ENCODE measurements at places on chromosomes 12 and 14.

GRCh38 chr12:47903927-47904712 is 674 bp downstream of the VDR start:
- peak; percentile 75 for DNase-seq

- no peak for DNase-seq
Observed at GRCh38 chr12:85580562-85581168, 255.5 kb downstream of the RASSF9 start.

DNA sequence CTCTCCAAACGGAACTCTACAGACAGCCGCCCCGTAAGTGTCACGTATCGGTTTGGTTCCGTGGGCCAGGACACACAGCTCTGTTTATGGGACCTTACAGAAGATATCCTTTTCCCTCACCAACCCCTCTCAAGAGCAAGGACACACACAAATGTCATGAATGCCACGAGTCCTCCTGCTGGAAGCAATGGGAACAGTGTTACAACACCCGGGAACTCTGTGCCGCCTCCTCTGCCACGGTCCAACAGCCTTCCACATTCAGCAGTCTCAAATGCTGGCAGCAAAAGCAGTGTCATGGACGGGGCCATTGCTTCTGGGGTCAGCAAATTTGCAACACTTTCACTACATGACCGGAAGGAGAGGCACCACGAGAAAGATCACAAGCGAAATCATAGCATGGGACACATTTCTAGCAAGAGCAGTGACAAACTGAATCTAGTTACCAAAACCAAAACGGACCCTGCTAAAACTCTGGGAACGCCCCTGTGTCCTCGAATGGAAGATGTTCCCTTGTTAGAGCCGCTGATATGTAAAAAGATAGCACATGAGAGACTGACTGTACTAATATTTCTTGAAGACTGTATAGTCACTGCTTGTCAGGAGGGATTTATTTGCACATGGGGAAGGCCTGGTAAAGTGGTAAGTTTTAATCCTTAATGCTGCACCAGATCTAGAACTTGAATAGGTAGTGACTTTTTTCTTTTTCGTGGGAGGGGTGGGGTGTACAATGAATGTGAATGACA is 69.7 kb downstream of the WDR20 start:
- DNase-seq, result no peak

- DNase-seq, result no peak
Observed at GRCh38 chr14:74636424-74637177, 24.6 kb upstream of the LTBP2 start.

GRCh38 chr12:102958073-102958829 is 777 bp downstream of the ASCL1 start:
- DNase-seq, result no peak

GRCh38 chr14:62921466-62921865 is 123.8 kb downstream of the KCNH5 start:
- DNase-seq, result no peak

- no peak for DNase-seq
Observed at GRCh38 chr12:12481631-12482030, 81.0 kb downstream of the DUSP16 start.

GRCh38 chr12:3511760-3512159 is 20.8 kb downstream of the PRMT8 start:
- no peak for DNase-seq

- DNase-seq, result no peak
Observed at GRCh38 chr12:125331342-125332052, 266.3 kb downstream of the AACS start.

GRCh38 chr14:100788942-100789341 is 37.0 kb upstream of the MEG3 start:
- no peak for DNase-seq

GRCh38 chr12:94557746-94558295 is 92.5 kb downstream of the TMCC3 start:
- DNase-seq, result no peak

GRCh38 chr12:9719790-9720189 is 13.1 kb downstream of the CLECL1 start:
- DNase-seq, result no peak

- DNase-seq, result peak; percentile 66
Observed at GRCh38 chr12:26124446-26125399, at the start of gene BHLHE41. TSS of gene BHLHE41 (minus strand) at chr12:26125037. CDS start at chr12:26124779, 258 bp downstream.

- DNase-seq, result no peak
Observed at GRCh38 chr14:104307627-104308401, 169.4 kb downstream of the KIF26A start.

DNA sequence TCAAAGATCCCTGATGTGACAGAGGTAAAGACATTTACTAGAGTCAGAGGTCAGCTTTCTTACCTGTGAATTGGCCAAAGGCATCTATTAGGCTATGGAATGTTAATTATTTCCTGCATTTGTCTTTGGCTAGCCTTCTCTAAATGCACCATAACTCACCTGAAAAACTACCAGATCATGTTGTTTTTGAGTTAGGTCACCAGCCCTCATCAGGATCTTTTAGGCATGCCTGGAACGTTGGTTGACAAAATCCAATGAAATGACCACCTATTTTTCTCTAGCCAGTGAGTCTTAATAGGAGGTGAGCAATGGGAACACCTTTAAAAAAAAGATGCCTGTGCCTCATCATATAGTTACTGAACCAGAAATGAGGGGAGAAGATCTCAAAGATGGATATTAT is 46.2 kb downstream of the ANO4 start:
- DNase-seq, result no peak

- no peak for DNase-seq
Observed at GRCh38 chr12:87603727-87604126, 425.5 kb downstream of the C12orf50 start.

- DNase-seq, result no peak
Observed at GRCh38 chr12:23008623-23009022, 383.7 kb downstream of the ETNK1 start.

- DNase-seq, result no peak
Observed at GRCh38 chr12:89469361-89469760, 55.2 kb downstream of the GALNT4 start.

DNA sequence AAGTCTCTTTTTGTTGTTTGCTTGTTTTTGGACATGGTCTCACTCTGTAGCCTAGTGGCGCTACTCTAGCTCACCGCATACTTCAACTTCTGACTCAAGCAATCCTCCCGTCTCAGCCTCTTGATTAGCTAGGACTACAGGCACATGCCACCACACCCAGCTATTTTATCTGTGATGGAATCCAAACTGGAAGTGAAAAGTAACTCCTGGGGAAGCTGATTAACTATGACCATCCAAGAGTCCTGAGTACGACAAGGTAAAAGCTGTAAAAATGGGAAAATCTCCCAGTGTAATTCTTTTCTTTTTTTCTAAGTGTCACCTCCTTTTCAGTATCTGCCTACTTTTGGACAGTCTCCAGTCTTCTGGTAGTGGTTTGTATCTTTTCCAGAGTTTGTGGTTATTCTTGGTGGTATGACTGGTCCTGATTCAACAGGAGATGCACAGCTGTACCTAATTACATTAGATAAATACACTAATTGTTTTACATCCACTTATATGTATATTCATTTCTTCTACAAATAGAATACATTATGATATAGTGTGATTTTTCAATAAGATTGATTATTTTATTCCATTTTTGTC is 97.8 kb downstream of the SLC6A15 start:
- no peak for DNase-seq

DNA sequence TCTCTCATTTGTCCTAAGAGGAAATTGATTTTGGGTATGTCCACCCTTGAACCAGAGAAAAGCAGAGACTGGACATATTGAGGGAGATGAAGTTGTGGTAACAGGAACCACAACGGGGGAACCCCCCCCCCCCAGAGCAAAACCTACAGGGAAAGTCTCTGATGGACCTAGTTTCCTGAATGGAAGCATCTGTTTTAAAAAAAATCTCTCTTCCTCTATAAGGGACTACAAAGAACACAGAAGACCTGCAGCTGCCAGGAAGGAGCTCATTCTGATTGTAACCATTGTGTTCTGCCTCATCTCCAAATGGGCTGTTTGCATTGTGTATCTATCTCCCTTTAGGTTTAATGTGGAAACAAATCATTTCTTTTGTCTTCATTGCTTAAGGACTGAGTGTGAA is 13.4 kb downstream of the C1S start:
- DNase-seq, result no peak

GRCh38 chr12:47218191-47218654 is 138.5 kb upstream of the AMIGO2 start:
- DNase-seq, result no peak

DNA sequence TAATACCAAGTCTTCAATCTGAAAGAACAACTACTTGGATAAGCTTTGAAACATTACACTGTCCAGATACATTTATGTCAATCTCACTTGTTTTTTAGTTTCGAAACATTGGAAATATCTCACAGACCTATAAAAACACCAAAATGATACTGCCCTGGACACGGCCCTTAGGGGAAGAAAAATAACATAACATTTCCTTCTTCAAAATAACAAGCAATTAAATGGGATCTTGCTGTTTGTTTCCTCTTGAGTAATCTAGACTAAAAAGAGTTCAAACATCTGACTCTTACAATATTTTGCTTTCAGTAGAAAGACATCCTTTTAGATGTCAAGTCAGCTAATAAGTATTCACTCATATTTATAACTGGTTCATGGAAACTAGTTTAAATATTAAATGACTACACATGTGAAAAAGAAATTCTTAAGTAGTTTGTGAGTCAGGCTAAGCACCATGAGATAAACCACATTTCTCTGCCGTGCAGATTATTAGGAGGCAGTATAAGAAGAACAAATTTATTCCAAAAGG is 87.5 kb downstream of the EPS8 start:
- DNase-seq, result peak; percentile 65

- DNase-seq, result no peak
Observed at GRCh38 chr14:105196265-105196960, 15.3 kb upstream of the NUDT14 start.

GRCh38 chr12:62716866-62717525 is 218.0 kb downstream of the PPM1H start:
- no peak for DNase-seq

DNA sequence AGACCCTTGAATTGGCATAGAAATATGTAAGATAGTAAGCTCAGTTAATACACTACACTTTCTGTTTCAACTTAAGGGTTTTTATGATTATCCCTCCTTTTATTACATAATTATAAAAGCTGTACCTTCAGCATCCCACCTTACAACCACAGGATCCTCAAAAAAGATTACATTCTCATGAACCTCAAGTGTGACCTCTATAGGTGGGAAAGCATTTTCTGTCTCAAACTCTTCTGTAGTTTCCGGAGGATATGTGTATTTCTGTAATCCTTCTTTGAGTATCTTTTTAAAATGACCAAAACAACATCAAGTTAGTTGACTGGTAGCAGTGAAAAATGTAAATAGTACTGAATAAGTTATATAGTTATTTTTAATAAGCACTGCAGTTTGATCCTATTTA is 75.9 kb downstream of the DNAI7 start:
- DNase-seq, result no peak

GRCh38 chr12:112029301-112029700 is 16.1 kb downstream of the ERP29 start:
- DNase-seq, result peak; percentile 58

GRCh38 chr12:20364501-20364900 is 3.8 kb upstream of the PDE3A start:
- no peak for DNase-seq

GRCh38 chr14:77565289-77565993 is 51.0 kb downstream of the SPTLC2 start:
- DNase-seq, result peak; percentile 46

DNA sequence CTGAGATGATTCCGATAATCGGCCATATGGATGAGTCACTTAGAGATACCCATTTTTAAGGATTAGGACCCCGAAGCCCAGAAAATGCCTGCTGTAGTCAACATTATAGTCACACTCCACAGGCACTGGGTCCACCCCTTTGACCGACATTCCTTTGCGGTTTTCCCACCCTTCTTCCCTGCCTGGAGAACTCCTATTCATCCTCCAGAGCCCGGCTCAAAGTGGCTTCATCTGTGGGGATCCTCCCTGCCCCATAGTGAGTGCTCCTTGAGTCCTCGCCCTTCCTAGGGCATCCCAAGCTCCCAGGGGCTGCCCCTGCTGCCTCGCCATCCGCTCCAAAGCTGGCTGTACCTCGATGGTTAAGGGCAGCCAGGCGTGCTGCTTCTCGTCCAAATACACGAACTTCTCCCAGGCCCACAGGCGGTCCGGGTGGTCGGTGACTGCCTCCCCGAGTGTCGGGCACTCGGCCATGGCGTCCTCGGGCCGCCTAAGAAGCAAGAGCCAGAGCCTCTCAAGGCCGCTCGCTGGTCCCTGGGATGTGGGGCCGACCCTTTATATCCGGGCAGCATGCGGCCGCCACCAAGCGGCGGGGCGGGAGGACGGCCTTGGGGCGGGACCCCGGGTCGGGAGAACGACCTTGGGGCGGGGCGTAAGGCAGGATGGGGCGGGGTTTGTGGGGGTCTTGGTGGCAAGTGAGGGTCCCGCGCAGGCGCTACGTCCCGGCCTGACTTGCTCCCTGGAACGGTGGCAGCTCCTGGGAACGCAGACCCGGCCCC is at the start of gene TCL1A:
TSS of gene TCL1A (minus strand) at position 530 of the 776 bp plus-strand sequence. CDS start at position 471, 59 bp downstream.
- no peak for DNase-seq

DNA sequence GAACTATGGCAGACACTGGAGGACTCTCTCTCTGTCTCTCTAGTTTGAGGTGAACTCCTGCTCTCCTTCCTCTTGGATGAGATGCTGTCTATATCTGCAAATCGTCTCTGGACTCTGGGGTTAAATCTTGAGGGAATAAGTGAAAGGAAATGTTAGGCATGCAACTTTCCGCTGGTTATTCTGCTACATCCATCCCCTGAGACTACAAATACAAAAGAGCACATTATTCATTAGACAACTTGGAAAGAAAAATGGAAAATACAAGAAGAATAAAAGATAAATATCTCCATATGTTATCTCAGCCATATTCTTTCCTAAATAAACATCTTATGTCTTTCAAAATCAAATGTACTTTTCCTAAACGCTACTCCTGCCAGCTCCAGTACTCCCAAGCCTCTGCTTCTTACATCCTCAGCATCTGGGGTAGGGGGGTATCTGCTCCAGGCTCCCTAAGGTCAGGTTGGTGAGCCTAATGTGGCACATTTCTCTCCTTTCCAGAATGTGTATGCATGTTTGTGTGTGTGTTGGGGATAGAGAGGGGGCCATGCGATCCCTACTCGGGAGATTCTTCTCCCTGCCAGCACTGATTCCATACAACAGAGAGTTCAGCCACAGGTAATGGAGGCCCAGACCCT is 102.9 kb upstream of the FSCB start:
- DNase-seq, result no peak

- peak; percentile 92 for DNase-seq
Observed at GRCh38 chr14:64826845-64827244, 52.9 kb downstream of the SPTB start.

DNA sequence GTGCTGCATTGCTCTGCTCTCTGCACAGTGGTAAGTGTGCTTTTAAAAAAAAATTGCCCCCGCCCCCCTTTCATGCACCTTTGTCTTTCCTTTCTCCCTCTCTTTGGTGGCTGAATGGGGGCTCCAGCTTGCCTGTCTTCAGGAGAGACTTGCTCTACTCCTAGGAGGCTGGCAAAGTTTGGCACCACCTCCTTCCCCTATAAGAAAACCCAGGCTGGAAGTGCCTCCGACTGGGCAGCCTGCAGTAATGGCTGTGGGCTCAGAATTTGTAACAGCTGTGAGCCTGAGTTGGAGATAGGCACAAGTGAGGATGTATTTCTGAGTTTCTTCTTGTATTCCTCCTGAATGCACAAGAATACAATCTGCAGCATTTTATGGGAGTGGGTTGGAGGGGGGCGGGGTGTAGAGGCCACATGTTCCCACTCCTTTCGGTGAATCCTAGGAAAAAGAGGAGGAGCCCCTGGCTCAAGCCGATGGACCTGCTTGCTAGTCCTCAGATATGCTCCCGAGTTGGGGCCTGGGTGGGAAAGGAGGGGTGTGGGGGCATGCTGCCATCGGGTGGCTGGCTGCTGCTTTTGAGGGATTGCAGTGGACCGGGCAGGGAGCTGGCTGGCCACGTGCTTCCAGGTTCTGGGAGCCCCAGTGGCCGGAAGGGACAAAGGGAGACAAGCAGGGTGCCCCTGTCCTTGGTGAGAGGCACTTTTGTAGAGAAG is 124.3 kb downstream of the TSPAN9 start:
- DNase-seq, result no peak

Data from inflammatory macrophage (primary cell).